ENCODE measurements at places on chromosomes 1 and 21.

DNA sequence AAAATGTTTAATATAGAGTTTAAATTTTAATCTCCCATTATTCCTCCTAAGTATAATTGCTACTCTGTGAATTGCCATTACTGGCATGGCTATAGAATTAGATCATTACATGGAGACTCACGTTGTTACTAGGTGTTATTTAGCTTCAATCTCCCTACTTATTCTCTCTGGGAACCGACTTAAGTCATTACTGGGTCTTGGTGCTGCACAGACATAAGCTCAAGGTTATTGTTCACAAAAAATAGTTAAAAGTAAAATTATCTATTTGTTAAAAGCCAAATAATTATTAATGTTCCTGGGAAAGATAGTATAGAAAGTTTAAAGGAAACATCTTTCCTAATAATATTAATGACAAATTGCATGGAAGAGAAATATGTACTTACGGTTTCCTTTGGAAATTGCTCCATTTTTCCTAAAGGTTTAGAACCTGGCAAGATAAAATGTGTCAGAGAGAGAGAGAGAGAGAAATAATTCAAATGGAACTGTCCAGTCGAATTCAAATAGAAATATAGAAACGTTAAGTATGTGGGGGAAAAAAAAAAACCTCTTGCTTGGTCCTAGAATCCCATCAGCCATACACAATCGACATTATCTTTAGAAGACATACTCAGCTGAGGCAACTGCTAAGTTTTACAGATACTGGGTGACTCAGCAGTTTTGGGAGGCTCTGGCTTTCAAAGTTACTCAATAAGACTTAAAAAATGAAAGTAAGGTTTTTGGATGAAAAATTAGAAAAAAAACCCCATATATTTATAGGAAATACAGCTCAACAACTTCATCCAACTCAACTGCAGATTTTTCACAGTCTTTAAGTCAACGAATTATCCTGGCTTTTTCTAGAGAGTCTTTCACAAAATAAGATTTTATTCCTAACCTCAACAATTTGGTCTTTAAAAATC is at the start of gene SPTA1:
SPTA1 (minus strand) TSS at position 605 of the 899 bp plus-strand sequence; CDS start at position 407, 198 bp downstream.
- DNase-seq = no peak

- no peak for DNase-seq
These were observed 26.3 kb downstream of the ZNF648 start for GRCh38 chr1:182035097-182035770.

GRCh38 chr21:42471716-42472330 is 24.2 kb downstream of the RSPH1 start:
- no peak for DNase-seq

GRCh38 chr21:37936010-37936785 is 19.9 kb upstream of the KCNJ6 start:
- DNase-seq = no peak

DNA sequence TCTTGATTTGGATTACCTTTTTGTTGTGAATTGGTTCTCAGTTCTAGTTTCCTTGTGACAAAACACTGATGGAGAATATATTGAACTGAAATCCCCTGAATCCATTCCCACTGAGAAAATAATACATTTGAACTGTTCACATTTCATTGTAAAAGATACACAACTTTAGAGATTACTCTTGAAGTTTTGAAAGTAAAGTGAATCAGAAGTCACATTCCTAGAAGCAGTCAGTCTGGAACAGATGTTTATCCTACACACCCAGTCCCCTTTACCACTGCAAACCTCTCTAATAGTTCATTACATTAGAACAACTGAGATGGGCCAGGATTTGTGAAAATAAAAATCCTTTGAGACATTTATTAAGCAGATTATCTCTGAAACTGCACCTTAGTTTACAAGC is 3.4 kb downstream of the RERE start:
- DNase-seq = no peak

DNA sequence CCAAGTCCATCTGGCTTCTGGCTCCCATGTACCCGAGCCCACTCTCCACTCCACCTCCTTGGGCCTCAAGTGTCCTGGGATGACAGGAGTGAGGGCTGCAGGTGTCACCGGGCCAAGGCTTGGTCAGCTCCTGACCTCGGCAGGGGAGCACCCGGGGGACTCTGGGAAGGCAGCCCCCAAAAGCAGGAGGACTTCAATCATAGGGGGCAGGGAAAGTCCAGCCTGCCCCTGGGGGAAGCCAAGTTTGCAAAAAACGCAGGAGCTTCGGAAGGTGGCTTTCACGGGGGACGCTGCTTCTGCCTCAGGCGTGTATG is 56.8 kb downstream of the KCNAB2 start:
- DNase-seq = no peak

DNA sequence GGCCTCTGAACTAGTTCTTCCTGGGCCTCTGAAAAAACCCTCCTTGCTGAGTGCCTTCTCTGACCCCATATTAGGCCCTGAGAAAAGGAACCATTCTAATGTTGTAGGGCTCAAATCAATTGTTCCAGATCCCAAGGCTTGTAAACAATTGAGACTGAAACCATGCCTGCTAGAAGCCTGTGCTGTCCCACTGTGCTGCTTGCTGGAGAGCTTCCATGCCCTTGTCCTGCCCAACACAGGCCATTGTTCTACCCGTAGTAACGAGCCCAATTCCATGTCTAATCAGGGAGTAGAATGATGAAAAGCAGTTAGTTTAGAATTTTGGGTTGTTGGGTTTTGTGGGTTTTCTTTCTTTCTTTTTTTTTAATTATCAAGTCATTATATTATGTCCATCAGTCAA is 47.4 kb downstream of the ZNF281 start:
- DNase-seq = no peak

GRCh38 chr1:2641381-2642130 is 8.7 kb upstream of the MMEL1 start:
- no peak for DNase-seq

DNA sequence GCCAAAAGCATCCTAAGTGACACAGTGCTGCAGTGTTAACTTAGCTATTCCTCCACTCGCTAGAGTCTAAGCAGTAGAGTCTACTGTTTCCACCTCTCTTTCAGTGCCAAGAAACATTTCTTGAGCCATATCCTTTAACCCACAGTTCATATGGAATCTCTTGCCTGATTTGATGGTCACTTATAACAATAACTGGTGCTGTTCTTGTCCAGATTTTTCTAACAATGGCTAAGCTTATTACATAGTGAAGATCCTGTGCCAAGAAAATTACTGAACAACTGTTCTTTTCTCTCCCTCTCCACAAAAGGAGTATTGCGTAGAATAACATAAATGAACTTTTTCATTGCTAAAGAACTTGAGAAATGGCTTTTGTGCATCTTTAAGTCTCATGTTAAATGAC is 121.3 kb downstream of the CDC7 start:
- DNase-seq = no peak

DNA sequence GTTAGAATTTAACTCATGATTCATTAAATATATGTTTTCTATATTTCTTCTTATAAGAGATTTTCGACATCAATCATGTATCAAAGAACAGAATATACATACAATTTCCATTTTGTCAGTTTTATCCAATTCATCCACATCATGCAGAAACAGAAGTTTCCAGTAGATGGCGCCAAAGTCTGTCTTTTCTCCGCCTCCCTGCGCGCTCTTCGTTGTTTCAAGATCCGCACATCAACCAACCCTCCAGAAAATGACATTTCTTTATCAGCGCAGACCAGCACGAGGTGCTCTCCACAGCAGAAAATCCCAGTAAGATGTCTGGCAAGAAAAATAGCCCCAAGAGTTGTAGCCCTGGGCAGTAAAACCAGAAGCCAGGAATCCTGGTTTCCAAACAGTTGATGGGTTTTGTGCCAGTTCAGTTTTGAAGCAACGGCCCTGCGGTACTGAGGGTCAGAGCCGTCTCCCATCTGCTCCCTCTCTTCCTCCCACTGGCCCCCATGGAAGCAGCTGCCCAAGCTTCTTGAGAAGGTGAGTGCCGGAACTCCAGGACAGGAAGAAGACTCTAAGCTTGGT is 38.6 kb upstream of the GPR137B start:
- peak; percentile 16 for DNase-seq

GRCh38 chr1:167450843-167451242 is 67.5 kb downstream of the CD247 start:
- DNase-seq = no peak

DNA sequence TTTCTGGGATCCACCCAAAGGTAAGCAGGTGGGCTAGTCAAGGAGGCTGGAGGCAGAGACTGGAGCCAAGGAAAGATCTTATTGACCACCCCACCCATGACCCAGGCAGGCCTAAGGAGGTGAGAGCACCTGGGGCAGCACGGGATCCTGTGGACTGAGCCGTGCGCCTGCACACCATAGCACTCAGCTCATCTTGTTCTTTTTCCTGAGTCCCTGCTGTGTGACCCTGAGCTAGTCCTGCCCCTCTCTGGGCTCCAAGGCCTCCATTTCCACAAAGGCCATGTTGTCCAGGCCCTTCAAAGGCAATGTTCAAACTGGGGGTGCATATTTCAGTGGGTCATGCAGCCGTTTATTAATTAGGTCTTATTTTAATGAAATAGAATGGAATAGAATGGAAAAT is 7.2 kb downstream of the FAM131C start:
- DNase-seq = no peak

GRCh38 chr1:161486806-161487741 is 18.2 kb upstream of the FCGR2A start:
- DNase-seq = no peak

Measured in stimulated activated CD8-positive, alpha-beta memory T cell treated with anti-CD3 and anti-CD28 coated beads, Interleukin-15, amount 100 ng/mL, for 48 hours (primary cell).